Lung microvascular endothelial cell (primary cell): ENCODE measurements at places on chromosomes 3 and 15. TPM values are rescaled to one million over a fixed set of nuclear protein-coding genes. Genes with fewer than 3 reads are reported as not detected.

Gene SST
- not detected in 2 replicates for total RNA-seq

GRCh38 chr3:79886204-79886603, 118.4 kb upstream of the ROBO1 start:
- DNase-seq, result no peak

GRCh38 chr3:126494204-126494969, 18.7 kb upstream of the ZXDC start:
- DNase-seq, result no peak

DNA sequence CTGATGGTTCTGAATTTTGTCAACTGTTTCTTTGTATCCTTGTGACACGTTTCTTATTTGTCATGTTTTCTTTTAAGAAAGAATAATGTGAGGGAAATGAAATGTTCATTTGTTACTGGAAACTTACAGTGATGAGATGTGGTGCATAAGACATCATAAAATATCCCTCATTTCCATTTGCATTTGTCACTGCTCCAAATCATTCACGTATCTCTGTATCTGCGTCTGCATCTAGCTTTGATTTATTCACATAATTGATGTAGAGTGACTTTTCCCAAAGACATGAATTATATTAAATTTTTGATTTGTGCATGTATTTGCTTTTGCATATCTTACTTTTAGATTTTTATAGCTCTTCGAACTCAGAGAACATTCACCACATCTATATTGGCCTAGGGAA, 66.8 kb downstream of the CHL1 start:
- DNase-seq, result no peak

Gene EPHB1
- total RNA-seq, result 1.7 and 4.2 TPM in 2 replicates

GRCh38 chr15:50458348-50459112, 34.3 kb downstream of the USP8 start:
- DNase-seq, result no peak
